SJSA1 (cell line): ENCODE measurements at places on chromosomes 13 and 19. TPM values are rescaled to one million over a fixed set of nuclear protein-coding genes. Genes with fewer than 3 reads are reported as not detected.

DNA sequence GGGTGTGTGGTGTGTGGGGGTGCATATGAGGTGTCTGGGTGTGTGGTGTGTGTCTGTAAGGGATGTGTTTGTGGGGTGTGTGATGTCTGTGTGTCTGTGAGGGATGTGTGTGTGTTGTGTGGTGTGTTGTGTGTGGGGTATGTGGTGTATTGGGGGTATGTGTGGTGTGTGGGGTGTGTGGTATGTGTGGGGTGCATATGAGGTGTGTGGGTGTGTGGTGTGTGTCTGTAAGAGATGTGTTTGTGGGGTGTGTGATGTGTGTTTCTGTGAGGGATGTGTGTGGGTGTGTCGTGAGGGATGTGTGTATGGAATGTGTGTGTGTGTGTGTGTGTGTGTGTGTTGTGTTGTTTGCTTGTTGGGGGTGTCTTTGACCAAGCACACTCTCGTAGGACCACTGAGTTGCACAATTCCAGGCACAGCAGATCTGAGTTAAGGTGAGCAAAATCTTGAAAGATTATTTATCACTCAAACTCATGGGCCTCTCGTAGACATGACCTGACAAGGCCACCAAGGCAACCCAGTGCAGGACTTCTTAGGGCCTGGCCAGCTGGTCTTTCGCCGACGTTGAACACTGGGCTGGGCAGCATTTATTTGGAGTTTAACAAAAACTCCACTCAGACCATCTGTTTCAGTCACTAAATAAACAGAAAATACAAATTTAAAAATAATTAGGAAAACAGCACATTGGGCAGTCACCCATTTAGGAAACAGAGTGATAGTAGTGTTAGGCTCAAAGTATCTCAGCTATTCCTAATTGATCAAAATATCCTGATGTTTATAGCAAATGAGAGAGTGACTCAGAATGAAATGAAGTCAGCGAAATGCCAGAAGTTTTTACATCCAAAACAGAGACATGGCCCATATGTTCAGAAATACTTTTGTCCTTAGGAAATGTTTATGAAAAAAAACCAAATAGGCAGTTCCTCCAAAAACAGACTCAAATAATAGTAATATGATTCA lies 301.1 kb downstream of the FGF9 start:
- peaks cover 25% of the 10 kb centered on the region for H3K4me1 ChIP-seq
- H3K27me3 ChIP-seq = no peaks in the 10 kb centered on the region
- no peaks in the 10 kb centered on the region for H3K36me3 ChIP-seq
- H3K27ac ChIP-seq = peak overlapping the region; percentile 39; the same call in 1 of the 2 replicates

GRCh38 chr19:45753548-45753947 lies 15.5 kb downstream of the SIX5 start:
- H3K4me1 ChIP-seq = no peaks in the 10 kb centered on the region
- DNase-seq = no peak
- no peak overlapping the region for H3K27ac ChIP-seq
- H3K27me3 ChIP-seq = no peaks in the 10 kb centered on the region
- no peak overlapping the region for H3K4me3 ChIP-seq

DNA sequence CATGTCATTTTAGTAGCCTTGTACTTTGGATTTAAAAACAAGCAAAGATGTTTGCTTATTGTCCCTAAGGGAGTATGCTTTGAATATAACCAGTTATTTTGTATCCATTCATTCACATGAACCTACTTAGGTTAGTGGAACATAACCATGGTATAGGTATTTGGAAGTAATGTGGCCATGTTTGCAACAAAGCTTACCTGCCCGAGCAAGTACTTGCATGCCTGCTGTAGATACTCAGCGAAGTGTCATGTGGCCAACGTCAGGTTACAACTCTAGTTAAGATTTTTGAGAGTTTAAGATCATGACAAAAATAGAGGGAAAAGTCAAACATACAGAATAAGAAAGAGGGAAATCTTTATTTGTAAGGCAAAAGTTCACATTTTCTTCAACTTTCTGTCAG lies 57.2 kb downstream of the COG6 start:
- H3K27ac ChIP-seq = no peak overlapping the region
- no peaks in the 10 kb centered on the region for H3K27me3 ChIP-seq
- no peak for DNase-seq
- no peaks in the 10 kb centered on the region for H3K4me1 ChIP-seq
- no peaks in the 10 kb centered on the region for H3K36me3 ChIP-seq

DNA sequence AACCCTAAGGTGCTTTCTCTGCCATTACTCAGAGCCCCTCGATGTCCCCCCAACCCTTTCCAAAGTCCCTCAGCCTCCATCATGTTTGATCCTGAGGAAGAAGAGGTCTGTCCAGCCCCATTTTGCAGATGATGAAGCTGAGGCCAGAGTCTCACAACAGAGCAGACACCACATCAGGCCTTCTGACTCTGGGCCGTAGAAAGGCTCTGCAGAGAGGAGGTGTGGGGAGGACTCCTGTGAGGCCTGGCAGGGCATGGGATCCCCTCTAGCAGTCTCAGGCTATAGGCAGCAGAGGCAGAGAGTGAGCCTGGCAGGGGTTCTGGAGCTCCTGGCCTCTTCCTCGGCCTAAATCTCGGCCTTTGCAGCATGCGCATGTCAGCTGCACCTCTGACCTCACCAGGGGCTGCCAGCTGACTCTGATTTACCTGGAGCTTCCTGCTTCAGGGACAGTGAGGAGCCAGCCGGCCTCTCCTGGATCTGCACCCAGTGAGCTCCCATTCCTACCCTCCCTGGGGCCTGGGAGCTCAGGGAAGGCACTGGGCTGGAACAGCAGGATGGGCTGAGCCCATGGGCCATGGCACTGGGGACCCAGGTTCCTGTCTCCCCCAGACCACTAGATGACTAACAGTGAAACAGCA lies 41.7 kb upstream of the VSTM2B start:
- DNase-seq = peak; percentile 34
- no peaks in the 10 kb centered on the region for H3K36me3 ChIP-seq
- no peak overlapping the region for H3K27ac ChIP-seq
- no peak overlapping the region for H3K4me3 ChIP-seq
- no peaks in the 10 kb centered on the region for H3K4me1 ChIP-seq

GRCh38 chr13:53694814-53695532 lies 666.4 kb downstream of the OLFM4 start:
- H3K36me3 ChIP-seq = no peaks in the 10 kb centered on the region
- no peaks in the 10 kb centered on the region for H3K4me1 ChIP-seq
- DNase-seq = no peak
- no peak overlapping the region for H3K4me3 ChIP-seq

- H3K27me3 ChIP-seq = no peaks in the 10 kb centered on the region
- H3K4me1 ChIP-seq = peaks cover 10% of the 10 kb centered on the region
Measured at GRCh38 chr19:15177269-15178116, 23.3 kb downstream of the NOTCH3 start.

GRCh38 chr19:8255426-8256125 lies 46.4 kb downstream of the CERS4 start:
- DNase-seq = no peak
- peaks cover 12% of the 10 kb centered on the region for H3K27me3 ChIP-seq
- no peak overlapping the region for H3K4me3 ChIP-seq
- no peak overlapping the region for H3K27ac ChIP-seq
- H3K36me3 ChIP-seq = no peaks in the 10 kb centered on the region
- no peaks in the 10 kb centered on the region for H3K4me1 ChIP-seq

- H3K4me3 ChIP-seq = no peak overlapping the region
- H3K36me3 ChIP-seq = no peaks in the 10 kb centered on the region
- no peaks in the 10 kb centered on the region for H3K27me3 ChIP-seq
- no peak for DNase-seq
Measured at GRCh38 chr13:22789027-22789593, 391.7 kb upstream of the SGCG start.

GRCh38 chr19:4967738-4968461 lies 1.0 kb upstream of the KDM4B start:
- H3K27me3 ChIP-seq = no peaks in the 10 kb centered on the region
- no peak for DNase-seq
- no peak overlapping the region for H3K27ac ChIP-seq

- peaks cover 3% of the 10 kb centered on the region; the same call in 1 of the 2 replicates for H3K36me3 ChIP-seq
- DNase-seq = no peak
- peaks cover 7% of the 10 kb centered on the region for H3K4me1 ChIP-seq
- H3K27ac ChIP-seq = no peak overlapping the region
Measured at GRCh38 chr13:95155504-95155903, 145.7 kb downstream of the ABCC4 start.

GRCh38 chr13:57857945-57858344 lies 226.4 kb downstream of the PCDH17 start:
- H3K36me3 ChIP-seq = no peaks in the 10 kb centered on the region
- DNase-seq = no peak
- no peak overlapping the region for H3K27ac ChIP-seq
- no peaks in the 10 kb centered on the region for H3K27me3 ChIP-seq
- H3K4me1 ChIP-seq = no peaks in the 10 kb centered on the region

Gene RUBCNL
- 0.21 TPM in 1 of 2 replicates, not detected in the other for total RNA-seq

Gene KBTBD6
- 5.4 and 9.2 TPM in 2 replicates for total RNA-seq

Gene PEAK3
- total RNA-seq = not detected in 2 replicates

Gene IGSF23
- 0.37 TPM in 1 of 2 replicates, not detected in the other for total RNA-seq

Gene OLFM4
- not detected in 2 replicates for total RNA-seq

Gene ZNF534
- total RNA-seq = not detected in 2 replicates
